ENCODE measurements at places on chromosomes 3 and 15.

DNA sequence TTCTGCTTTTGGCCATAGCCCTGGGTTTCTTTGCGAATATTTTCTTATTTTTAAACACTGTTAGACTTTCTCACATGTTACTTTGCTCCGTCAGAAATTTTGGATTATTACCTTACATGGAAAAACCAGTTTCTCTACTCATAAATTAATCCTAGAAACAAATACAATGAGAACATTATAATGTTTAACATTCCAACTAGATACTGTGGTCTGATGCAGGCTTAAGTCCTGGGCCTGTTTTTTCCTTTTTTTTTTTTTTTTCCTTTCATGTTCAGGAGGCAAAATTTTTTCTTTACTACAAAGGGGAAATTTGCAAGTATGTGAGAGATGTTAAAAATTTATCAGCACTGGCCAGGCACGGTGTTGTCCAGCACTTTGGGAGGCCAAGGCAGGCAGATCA, 28.9 kb downstream of the POPDC2 start:
- DNase-seq = no peak

DNA sequence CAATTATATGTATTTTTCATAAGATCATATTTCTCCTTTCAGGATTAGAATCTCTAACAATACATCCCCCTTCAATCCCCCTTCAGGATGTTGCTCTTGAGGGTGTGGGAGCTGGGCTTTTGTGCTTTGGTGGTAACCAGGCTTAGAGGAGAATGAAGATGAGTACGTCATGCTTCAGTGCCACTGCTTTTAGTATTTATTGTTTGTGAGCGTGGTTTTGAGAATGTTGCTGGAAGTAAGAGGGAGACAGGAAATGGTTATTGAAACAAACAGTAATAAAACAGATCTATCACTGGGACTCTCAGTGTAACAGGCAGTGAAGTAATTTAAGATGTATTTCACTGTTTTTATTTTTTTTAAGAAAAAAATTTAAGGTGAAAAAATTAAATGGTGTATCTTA, 35.3 kb downstream of the GBE1 start:
- DNase-seq = no peak

DNA sequence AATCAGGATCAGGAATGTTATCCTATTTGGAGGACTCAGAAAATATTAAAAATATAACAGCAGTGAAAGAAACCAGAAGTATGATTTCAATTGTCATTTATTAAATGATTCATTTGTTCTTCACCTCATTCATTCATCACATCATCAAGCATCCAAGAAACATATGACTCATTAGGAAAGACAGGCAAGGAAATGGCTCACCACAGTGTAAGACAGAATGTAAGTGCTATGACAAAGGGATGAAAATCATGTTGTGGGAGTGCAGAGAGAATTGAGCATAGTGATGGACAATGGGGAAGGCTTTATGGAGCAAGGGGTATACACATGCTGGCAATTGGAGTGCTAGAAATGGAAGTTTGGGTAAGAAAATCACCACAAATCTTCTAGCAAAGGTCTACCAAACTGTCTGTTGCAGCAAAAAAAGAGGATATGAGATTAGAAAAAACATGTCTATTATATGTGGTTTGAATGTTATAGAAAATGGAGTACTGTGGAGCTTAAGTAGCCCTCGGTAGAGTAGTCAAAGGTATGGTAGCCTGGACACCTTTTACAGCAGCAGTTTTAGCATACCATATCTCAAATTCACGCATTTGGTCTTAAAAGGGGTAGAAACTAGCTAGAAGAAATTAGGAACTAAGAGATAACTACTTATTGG, 111.1 kb upstream of the GPR149 start:
- DNase-seq = no peak

DNA sequence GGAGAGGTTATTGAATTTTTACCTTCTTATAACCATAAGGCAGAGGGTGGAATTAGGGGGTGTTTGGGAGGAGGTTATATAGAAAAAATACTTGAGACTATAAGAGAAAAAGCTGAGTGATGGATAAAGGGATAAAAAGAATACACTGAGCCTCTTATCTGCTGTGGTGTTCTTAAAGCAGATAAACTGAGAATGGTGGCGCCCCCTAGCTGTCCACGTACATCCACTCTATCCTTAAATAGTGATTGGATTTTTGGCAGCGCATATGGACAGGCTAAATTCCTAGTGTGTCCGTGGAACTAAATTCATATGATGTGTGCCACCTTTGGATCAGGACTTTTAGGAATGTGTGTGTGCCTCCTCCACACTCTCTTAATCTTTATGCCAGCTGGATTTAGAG, 121.1 kb downstream of the OXSM start:
- DNase-seq = no peak

DNA sequence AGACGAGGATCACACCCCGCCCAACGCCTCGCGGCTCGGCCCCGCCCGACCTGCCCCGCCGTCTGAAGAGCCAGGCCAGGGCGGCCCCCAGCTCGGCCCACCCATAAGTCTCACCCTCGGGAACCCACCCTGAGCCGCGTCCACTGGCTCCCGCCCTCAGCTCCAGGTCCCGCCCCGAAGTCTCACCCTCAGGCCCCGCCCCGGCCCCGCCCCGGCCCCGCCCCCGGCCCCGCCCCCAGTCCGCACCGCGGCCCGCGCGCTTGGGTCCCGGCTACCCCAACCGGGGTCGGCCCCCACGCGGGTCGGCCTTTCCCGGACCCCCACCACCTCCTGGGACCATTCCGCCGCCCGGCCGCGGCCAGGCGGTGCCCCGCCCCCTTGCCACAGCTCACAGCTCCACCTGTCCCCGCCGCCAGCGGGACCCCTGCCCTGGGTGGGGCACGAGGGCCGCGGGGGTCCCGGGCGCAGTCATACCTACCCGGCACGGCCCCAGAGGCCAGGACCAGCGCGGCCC, 489 bp downstream of the CSPG5 start:
- DNase-seq = peak; percentile 49

GRCh38 chr15:79209690-79210089, 72.8 kb upstream of the ANKRD34C start:
- no peak for DNase-seq

- DNase-seq = no peak
Observed at GRCh38 chr3:71857956-71858355, 73.0 kb upstream of the PROK2 start.

GRCh38 chr15:87207990-87208580, 1048.5 kb downstream of the NTRK3 start:
- no peak for DNase-seq

GRCh38 chr3:69879051-69879450, 120.5 kb upstream of the SAMMSON start:
- no peak for DNase-seq

GRCh38 chr3:5232570-5232969, 45.1 kb downstream of the EDEM1 start:
- no peak for DNase-seq

DNA sequence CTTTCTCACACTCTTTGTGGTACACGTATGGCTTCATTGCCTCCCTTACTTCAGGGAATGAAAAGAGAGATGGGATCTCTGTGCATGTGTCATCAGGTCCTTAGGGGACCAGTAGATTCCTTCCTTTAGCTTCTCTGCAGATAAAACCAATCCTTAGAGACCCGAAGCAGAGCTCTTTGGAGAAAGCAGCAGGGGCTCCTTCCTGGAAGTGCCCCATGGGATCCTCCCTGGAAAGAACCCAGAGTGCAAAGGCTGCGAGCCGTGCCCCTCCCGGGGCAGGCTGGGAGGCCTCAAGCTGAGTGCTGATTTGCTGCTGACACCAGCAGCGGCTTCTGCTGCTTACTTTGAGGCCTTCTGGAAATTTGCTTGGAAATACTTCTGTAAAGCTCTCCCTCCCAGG, 328.6 kb upstream of the RGMA start:
- no peak for DNase-seq

DNA sequence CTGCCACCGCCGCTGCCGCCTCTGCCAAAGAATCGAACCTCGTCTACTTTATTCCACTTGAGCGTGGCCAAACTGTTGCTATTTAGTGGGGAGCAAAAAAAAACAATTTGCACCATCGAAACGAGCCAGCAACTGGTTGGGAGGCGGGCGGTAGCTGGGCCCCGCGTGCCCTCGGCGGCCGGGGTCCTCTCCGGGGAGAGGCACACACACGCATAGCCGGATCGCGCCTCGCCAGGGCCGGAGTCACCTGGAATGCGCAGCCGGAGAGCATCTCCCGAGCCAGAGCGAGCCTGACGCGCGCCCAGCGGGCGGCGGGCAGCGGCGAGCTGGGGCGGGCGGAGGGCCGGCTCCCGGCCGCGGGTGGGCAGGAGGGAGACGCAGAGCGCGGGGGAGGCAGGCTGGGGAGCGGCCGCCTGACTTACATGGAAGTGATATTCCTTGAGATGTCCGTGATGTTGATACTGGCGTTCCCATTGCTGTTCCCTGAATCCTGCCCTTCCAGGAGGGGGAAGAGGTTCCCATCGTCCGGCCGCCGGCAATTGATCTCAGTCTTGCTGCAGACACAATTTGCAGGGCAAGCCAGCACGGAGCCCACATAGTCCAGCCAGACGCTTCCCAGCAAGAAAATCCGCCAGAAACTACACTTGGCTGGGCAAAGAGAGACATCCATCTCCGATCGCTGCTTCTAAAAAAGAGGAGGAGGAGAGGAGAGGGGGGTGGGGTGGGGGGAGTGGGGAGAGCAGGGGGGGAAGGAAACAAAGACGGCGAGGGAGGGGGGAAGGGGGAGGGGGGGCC, 858 bp downstream of the NTRK3 start:
- DNase-seq = peak; percentile 37

DNA sequence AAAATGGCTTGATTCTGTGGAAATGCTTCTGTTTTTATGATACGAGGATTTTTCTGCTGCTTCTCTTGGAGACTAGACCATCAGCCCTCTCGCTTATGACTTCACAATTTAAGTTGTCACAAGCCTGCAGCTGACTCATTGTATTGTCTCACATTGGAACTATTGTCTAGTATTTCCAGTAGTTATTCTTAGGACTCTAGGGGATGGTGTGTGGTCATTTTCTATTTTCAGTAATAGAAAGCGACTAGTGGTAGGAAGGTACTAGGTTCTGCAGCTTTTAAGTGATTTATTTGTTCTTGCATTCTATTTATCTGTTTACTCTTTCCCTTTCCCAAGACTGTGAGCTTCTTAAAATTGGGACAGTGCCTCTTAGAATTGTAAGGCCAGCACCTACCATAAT, 66.3 kb upstream of the CRTC3 start:
- DNase-seq = no peak

DNA sequence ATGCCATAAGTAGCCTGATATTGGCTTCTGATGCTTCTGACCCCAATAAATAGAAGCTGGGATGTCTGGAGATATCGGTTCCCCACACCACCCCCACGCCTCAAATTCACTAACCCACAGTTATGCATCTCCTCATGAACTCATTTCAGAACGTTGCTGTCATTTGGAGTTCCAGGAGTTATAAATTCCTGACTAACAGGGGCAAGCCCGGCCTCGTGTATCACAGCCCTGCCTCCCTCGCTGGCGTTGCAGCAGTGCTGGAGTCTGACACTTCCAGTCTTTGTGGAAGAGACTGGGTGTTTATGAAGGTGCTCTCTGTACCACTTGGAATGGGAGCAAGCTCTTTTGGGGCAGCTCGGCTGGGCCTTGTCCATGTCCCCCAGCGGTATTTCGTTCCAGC, 101.0 kb downstream of the ANP32A start:
- DNase-seq = no peak

GRCh38 chr3:73385568-73385967, 239.2 kb downstream of the PDZRN3 start:
- DNase-seq = no peak

GRCh38 chr3:168425936-168426595, 330.3 kb upstream of the GOLIM4 start:
- DNase-seq = no peak

- DNase-seq = peak; percentile 76
Observed at GRCh38 chr3:58151637-58152036, 59.1 kb downstream of the DNASE1L3 start.

- no peak for DNase-seq
Observed at GRCh38 chr3:128416578-128417211, 50.0 kb downstream of the DNAJB8 start.

DNA sequence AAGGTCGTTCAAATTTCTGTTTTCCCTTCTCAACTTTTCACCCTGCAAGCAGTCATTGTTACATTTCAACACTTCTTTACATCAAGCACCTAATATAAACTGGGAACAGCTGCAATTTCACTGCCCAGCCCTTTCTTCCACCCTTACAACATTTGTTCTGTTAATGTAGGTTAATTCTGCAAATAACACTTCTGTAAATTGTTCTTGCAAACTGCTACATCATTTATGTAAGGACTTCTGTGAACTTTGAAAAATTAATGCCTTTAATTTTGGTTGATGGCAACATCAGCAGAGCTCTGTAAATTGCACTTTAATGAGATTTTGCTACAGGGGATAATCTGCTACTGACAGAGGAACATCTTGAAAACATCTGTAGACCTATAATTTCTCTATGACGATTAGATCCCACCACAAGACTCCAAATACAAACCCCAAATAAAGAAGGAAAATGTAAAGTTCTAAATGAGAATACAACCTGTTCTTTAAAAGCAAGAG, 93.5 kb downstream of the ZIC4 start:
- no peak for DNase-seq

DNA sequence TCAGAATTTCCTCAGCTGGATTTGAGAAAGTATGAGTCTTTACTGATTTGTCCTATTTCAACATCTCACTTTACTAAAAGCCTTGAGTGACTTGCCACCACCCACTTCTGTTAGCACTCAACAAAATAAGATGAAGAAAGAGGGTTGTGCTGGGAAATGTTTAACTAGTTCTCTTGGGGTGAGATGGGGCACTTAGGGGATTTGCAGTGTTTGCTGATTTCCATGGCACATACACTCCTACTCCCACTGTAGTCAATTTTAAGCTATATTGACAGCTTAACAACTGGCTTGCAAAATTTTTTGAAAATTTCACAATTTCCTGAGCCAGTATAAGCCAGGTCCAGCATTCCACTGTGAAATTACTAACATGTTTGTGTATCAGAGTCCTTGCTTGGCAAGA, 463.1 kb upstream of the ARHGEF26 start:
- DNase-seq = no peak

DNA sequence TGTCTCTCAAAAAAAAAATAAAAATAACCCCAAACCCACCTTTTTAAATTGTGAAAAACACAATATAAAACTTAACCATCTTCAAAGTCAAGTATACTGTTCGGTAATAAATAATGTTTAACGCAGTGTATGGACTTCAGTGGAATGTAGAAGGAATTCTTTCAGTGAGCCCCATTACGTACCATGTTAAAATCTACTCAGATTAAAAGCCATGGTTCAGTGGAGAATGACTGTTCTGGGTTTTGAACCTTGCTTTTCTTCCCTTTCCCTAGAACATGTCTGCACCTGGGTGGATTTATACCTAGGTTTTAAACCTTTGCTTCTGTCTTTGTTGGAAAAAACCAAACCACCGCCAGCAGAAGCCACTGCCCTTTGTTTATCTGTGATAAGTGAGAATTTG, 27.5 kb downstream of the DAG1 start:
- no peak for DNase-seq
